ENCODE measurements at places on chromosomes 6 and 20.

DNA sequence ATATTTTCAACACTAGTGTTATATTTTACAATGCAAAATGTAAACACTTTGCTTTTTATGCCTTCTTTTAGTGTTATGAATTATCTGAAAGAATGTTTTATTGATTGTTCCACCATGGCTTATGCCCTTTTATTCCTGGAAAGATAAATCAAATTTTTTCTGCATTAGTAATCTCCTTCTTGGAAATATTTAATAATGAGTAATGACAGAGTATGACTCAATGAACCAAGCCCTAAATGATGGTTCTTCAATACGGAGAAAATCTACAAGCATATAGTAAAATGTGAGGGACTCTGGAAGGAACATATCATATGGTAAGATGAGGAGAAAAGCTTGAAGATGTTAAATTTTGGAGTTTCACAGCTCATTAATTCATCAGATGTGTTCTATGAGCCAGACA lies 929.6 kb downstream of the C6orf118 start:
- DNase-seq, result no peak

DNA sequence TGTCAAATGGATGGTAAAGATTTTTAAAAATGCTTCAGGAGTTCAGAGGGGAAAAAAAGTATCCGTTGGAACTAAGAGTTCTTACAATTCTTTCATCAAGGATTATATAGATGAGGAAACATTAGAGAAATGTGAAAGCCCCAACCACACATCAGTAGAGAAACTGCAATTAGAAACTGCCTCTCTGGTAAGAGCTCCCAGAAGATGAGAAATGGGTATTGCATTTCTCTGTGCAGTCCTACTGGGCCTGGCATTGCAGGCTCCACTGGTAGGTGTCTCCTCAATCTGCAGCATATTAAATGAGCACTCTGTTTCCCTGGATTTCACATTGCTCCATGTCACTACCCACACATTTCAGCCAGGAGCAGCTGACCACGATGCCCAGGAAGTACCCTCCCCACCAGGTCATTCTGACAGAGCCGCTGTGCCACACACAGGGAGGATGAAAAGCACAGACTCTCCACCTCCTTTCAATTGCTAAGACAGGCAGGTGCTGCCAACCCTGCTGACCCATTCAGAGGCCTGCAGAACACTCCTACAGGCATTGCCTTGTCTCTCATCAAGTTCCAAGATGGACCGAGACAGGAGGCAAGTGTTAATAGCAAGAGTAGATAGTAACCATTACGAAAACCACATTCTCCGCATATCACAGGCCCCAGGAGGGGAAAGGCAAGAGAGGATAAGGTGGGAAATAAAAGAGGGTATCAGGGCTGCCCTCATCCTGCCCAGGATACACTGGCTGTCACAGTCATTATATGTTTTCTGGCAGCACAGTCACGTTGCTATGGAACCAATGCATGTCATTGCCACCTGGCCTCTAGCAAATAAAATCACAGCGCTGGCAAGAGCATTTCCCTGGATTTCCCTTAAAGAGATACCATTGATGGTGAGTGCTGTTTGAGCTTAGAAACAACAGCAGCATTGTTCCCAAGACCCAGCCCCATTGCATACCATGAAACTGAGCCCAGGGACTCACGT lies 241.7 kb downstream of the ATXN1 start:
- no peak for DNase-seq

DNA sequence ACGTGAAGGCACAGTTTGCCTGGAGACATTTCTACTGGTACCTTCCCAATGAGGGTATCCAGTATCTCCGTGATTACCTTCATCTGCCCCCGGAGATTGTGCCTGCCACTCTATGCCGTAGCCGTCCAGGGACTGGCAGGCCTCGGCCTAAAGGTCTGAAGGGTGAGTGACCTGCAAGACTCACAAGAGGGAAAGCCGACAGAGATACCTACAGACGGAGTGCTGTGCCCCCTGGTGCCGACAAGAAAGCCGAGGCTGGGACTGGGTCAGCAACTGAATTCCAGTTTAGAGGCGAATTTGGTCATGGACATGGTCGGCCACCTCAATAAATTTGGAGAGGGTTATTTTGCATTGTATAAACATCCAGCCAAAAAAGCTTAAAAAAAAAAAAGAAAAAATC lies 420.3 kb upstream of the FLRT3 start:
- no peak for DNase-seq

GRCh38 chr6:127177923-127178231 lies 59.4 kb downstream of the RSPO3 start:
- no peak for DNase-seq

DNA sequence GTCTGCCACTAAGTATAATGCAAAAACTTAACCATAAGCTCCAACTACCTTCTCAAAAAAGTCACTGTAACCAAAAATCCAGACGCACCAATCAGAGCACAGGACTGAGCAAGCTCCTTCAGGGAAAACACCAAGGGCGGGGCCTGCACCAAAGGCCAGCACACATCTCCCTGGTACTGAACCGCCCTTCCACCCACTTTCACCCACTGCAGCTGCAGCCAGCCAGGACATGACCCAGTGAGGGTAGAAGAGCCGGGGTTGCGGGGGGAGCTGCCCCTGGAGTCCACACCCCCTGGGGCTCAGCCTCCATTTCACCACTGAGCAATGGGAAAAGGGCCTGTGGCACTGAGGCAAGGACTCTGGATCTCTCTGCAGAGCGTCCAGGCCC lies 54.3 kb downstream of the TAF4 start:
- DNase-seq, result no peak

DNA sequence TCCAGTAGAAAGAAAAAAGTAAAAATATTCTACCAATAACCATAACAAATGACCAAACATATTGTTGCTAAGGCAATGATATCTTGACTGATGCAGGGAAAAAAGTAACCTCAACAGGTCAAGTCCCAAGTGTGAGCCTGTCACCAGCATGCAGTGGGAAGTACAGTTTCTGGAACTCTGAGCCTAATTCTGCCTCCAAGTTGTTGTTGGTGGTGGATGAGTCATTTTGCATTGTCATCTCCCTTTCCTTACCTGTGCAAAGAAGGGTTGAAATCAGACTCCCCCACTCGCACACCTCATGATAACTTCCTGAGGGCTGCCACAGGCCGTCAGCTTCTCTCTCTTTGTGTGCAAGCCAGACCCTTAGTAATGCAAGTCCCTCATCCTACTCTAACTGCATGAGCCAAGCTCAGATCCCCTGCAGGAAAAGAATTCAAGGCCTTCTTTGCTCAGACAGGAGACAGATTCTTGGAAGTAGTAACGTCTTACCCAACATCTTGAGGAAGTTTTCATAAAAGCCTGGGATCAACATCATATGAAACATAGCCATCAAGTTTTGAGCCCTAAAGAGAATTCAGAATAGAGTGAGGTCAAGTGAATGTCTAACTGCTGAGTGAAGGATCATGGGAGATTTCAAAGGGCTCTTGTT lies 207.6 kb upstream of the FOXA2 start:
- DNase-seq, result no peak

DNA sequence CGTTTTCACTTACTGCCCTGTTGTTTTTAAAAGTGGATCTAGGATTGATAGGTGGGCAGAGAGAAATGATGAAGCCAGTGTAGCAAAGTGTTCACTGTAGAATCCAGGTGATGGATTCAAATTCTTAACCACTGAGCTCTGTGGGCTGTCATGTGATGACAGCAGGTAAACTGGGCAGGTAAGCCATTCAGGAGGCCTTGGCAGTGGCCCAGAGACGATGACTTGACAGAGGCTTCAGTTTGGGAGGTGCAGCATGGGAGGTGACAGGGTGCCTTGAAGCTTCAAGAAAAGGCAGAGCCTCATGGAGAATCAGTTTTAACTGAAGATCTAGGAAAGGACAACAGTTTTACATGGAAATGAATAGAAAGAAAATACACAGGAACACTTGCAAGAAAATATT lies 2.0 kb downstream of the NAA20 start:
- no peak for DNase-seq

DNA sequence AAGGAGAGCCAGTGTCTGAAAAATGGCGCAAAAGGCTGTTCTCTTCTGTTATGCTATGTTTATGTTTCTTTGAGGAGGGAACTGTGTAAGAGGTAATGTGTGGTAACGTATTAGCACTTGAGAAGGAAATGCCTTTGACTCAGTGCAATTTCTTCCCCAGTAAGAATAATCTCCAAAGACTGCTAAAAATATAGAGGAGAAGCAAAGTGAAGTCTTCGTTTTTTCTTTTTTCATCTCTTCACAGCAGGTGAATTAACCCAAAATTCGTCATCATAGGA lies 47.1 kb upstream of the IFNGR1 start:
- no peak for DNase-seq

DNA sequence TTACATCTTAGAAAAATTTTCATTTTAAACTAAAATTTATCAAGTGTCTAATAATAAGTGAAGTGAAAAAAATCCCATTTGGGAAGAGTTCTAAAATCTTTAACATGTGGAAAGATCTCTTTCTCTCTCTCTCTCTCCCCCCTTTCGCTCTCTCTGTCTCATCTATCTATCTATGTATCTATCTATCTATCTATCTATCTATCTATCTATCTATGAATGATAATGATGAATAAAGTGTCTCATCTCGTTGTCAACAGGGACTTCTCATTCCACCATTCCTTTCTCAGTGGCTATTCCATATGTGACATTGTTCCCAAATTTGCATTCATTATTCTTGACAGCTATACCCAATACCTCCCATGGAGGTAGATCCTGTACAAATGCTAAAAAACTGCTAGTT lies 15.2 kb downstream of the CCDC170 start:
- DNase-seq, result no peak

GRCh38 chr6:56246881-56247653 lies at the start of gene COL21A1:
COL21A1 (minus strand) TSS chr6:56247580; CDS start chr6:56182618, 64,962 bp downstream.
- DNase-seq, result no peak

GRCh38 chr6:147262946-147263345 lies 58.7 kb downstream of the STXBP5 start:
- DNase-seq, result no peak

DNA sequence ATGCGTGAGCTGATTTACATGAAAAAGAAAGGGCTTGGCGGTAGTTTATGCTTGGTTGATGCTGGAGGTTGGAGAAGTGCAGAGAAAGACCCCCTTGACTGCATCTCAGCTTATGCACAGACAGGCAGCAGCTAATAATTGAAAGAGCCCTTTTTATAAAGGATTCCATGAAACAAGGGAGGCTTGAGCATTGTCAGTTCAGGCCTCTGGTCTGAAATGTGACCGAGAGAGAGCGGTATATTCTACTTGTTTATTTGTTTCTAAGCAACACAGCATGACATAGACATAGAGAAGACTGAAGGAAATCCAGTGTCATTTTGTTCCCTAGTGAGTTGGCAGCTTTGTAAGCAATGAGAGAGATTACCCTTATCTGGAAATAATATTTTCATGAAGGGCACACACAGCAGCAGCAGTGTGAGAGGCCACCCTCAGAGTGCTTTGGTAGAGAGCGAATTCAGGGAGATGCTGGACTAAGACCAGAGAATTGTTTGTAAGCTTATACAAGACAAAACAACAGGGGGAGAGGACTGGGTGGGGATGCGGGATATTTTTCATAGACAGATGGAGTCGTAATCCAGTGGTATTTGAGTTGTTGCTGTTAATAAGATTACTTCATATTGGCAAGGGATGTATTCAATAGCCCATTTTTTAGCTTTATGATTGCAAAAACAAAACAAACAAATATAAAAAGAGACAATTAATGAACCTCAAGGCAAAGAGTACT lies 34.6 kb upstream of the LAMA2 start:
- DNase-seq, result no peak

DNA sequence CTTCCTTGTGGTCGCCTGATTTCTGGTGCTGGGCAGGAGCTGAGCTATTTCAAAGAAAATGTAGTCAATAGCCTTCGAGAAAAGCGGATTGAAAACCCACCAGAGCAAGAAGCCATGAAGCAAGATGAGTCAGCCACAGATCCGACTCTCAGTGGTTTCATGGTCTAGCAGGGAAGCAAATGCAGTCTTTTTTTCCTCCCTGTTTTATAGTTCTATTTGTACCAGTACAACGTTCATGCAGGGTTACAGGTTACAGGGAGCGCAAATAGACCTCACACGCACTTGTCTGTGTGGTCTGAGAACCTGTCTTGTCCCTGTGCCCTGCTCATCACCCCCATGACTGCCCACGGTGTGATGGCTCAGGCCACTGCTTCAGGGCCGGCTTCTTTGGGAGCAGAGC lies 309.8 kb upstream of the SUPT3H start:
- DNase-seq, result no peak

- DNase-seq, result no peak
These were observed 211.7 kb upstream of the PRND start for GRCh38 chr20:4509825-4510522.

DNA sequence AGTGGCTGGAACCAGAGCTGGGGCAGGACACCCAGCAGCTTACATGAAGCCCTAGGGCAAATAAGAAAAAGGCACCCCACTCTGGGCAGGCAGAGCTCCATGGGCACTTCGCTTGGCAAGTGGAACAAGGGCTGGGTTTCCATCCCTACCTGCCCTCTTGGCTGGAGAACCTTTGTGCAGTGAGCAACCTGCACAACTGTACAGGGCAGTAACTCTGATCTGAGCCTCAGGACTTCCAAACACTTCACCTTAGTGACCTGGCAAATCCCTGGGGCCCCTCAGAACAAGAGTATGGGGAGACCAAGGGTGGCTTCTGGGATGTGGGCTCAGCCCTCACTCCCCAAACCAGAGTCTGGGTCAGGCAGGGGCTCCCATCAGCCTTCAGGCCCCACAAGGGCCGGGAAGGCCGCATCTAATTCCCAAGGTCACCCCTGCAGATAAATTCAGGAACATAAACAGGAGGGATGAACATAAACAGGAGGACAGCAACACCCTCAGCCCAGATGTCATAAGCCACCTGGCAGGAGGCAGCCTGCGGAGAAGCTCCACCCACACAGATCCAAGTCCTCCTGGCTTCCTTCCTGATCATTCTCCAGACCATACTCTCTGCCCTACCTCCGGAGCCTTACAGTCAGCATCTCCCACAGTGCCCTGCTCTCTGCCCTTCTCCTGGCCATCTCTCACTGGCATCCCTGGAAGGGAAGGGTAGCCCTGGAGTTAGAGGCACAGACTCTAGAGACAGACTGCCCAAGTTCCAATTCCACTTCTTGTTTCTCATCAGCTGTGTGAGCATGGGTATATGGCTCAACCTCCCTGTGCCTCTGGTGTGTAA lies 37.5 kb downstream of the HNF4A start:
- no peak for DNase-seq

- DNase-seq, result no peak
These were observed 7.9 kb upstream of the GMNN start for GRCh38 chr6:24766680-24767462.

DNA sequence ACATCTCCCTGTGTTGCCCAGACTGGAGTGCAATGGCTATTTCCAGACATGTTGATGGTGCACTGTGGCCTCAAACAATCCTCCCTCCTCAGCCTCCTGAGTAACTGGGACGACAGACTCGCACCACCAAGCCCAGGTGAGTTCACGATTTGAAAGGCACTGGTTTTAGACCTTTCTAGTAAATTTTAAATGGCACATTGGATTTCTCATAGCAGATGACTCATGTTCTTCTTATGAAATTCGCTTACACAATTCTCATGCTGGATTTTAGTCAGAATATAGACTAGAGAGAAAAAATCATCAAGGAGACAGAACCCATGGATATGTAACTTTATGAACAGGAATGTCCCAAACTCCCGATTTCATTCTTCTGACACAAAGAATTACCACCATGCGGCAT lies 18.1 kb upstream of the PXDC1 start:
- no peak for DNase-seq

Data from cortex of kidney (tissue), 1 donor.